Mucosa of descending colon (tissue), 3 donors: ENCODE measurements at places on chromosomes 5 and 9. TPM values are rescaled to one million over a fixed set of nuclear protein-coding genes. Genes with fewer than 3 reads are reported as not detected.

ZNF483 gene
- 1.3 TPM for total RNA-seq

LCN15 gene
- total RNA-seq = 3.7 TPM

DNA sequence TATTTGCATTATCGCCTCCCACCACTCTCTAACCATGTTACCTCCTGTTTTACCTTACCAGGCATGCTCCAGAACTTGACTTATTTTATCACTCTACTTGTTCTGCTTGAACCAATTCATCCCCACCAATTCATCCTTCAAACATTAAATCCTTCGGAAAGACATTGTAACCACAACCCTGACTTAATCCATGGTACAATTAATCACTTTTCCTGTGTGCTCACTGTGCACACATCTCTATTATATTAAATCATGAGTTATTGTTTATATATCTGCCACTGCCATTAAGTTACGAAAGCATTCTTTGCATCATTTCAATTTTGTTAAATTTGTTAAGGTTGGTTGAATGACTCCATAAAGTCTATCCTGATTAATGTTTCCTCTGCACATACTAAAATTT, 7.4 kb upstream of the C5orf46 start:
- no peak for DNase-seq

- no peak for DNase-seq
Observed at GRCh38 chr5:29469581-29469980, 1723.9 kb upstream of the CDH6 start.

DNA sequence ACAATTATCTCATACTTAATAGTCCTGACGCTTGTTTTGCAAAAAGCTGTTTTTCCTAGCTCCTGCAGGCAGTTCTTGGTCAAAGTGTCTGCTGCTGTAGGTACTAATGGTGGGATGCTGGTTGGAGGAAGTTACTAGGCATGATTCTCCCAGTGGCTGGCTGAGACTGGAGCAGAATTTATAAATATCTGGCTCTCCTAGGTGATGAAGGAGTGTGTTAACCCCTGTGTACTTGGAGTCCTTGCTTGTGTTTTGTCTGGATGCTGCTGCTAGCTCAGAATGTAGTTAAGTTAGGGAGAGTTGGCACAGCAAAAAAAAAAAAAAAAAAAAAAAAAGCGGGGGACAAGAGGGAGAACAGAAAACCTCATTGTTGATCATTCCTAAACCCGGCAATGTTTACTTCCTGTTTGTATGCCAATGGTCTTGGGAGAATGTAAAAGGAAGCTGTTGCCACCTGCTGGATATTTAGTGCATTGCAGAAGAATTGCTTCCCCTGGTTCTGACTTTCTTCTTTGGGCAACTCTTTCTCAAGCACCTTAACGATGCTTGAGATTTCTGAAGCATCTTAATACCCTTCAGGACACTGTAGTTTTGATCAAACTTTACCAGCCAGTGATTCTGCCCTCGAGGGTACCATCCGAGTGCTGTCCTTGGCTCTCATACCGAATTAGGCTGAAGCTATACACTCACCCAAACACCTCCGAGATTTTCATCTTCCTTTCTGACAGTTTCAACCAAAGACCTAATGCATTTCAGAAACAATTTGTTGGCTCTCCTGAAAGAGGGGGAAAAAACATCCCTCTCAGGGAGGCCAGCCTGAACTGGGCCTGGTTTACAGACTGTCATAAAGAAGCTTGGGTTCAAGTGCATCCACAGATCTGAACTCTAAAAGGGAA, 71.7 kb upstream of the WWC1 start:
- no peak for DNase-seq

- no peak for DNase-seq
Observed at GRCh38 chr5:11903121-11903613, 1.1 kb downstream of the CTNND2 start.

- DNase-seq = no peak
Observed at GRCh38 chr5:132445930-132446329, 44.6 kb downstream of the IRF1 start.

DNA sequence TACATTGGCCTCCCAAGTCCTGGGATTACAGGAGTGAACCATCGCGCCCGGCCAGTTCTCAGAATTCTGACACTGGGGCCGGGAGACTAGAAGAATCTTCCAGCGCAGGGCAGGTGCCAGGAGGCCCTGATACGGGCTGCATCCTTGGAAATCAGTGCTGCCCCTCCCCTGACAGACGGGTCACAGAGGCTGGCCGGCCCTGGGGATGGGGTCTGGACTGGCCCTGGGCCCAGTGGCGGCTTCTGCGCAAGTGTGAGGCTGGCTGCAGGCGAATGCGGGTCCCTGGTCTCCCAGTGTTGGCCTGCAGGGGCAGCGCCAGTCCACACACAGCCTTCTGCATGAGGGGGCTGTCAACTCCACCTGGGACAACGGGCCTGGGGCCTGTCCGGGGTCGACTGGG, 831 bp upstream of the TBC1D9B start:
- DNase-seq = no peak

GRCh38 chr5:32583582-32584232, 1.6 kb upstream of the SUB1 start:
- DNase-seq = no peak

DNA sequence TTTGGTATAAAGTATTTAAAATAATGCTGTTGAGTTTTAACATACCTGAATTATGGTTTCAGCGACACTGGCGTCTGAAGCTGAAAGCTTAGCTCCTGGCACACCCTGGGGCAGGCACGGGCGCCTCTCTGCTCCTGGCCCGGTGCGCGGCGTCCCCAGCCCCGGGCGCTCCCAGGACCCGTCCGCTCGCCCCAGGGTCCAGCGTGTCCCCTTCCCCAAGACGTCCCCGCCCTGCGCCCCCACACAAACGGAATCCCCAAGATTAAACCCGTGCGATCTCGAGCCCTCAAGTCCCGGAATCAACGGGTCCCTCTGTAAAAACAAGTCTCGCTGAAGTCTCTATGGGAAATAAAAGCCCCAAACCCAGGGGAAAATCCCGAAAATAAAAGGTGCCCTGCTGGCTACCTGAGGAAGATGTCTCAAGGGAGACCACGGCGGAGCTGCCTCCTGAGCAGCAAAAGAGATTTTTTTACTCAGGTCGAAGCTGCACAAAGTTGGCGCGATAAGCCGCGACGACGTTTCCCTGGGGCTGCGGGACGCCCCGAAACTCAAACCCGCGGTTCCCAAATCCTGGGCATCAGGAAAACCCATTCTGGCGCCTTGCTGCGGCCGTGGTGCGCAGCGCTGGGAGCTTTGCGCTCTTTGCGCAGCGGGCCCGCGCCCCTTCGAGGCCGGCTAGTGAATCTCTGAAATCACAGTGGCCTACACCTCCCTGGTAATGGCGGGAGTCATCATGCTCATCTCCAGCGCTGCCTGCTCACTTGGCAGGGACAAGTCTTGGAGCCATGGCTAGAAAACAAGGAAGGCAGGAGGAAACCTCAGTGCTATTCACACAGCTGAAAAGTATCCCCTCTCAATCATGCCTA, 6.3 kb upstream of the IFNA8 start:
- no peak for DNase-seq
